ENCODE measurements at places on chromosomes 6 and 20. TPM values are rescaled to one million over a fixed set of nuclear protein-coding genes. Genes with fewer than 3 reads are reported as not detected.

The SMPD2 gene
- total RNA-seq: 8.5 TPM

The PTPRT gene
- total RNA-seq: not detected

The MRAP2 gene
- 5.8 TPM for total RNA-seq

The DTNBP1 gene
- total RNA-seq: 21.8 TPM

The BICRAL gene
- total RNA-seq: 7.1 TPM

The TAAR6 gene
- not detected for total RNA-seq

The LTA gene
- total RNA-seq: not detected

The PDYN gene
- not detected for total RNA-seq

The RCAN2 gene
- total RNA-seq: 0.46 TPM

The RIPOR3 gene
- total RNA-seq: not detected

The GPSM3 gene
- 22.8 TPM for total RNA-seq

The ISM1 gene
- not detected for total RNA-seq

The LBP gene
- not detected for total RNA-seq

The FAM83D gene
- total RNA-seq: 46.0 TPM

The METTL24 gene
- total RNA-seq: not detected

The ENPP3 gene
- total RNA-seq: not detected

The UNC5CL gene
- 0.32 TPM for total RNA-seq

The DPPA5 gene
- not detected for total RNA-seq

The KIAA0408 gene
- not detected for total RNA-seq

The C2 gene
- total RNA-seq: not detected

The POU5F1 gene
- total RNA-seq: not detected

The LST1 gene
- total RNA-seq: 2.0 TPM

The TFAP2D gene
- not detected for total RNA-seq

The FOXA2 gene
- total RNA-seq: not detected

The PET117 gene
- total RNA-seq: 11.4 TPM

The MROH8 gene
- 2.7 TPM for total RNA-seq

The MLN gene
- total RNA-seq: not detected

All from endothelial cell of umbilical vein (primary cell).